ENCODE measurements at places on chromosomes 7 and 10. TPM values are rescaled to one million over a fixed set of nuclear protein-coding genes. Genes with fewer than 3 reads are reported as not detected.

Gene ST8SIA6
- 9.3 TPM for total RNA-seq

Gene GPR15LG
- total RNA-seq, result not detected

Gene SLC18A2
- total RNA-seq, result 0.16 TPM

Gene ARL5B
- 6.2 TPM for total RNA-seq

Gene ZNF679
- not detected for total RNA-seq

Gene STAG3
- total RNA-seq, result 0.51 TPM

Gene MCU
- 15.1 TPM for total RNA-seq

Gene VSTM4
- total RNA-seq, result 21.8 TPM

Gene MOSPD3
- total RNA-seq, result 9.3 TPM

Gene TSC22D4
- 50.3 TPM for total RNA-seq

Gene HTRA1
- total RNA-seq, result 41.6 TPM

Gene UMAD1
- total RNA-seq, result 13.3 TPM

Gene MALRD1
- 1.1 TPM for total RNA-seq

Gene HHEX
- 2.6 TPM for total RNA-seq

Gene CLEC5A
- 0.41 TPM for total RNA-seq

Gene GBX1
- total RNA-seq, result 2.4 TPM

Gene COL17A1
- 0.43 TPM for total RNA-seq

Gene CPXM2
- 4.6 TPM for total RNA-seq

Gene SUN3
- not detected for total RNA-seq

Gene CALD1
- 99.1 TPM for total RNA-seq

Gene CPA1
- not detected for total RNA-seq

Gene GTPBP10
- 24.8 TPM for total RNA-seq

Gene ACSL5
- 6.4 TPM for total RNA-seq

Gene RAB19
- not detected for total RNA-seq

Gene CCL26
- total RNA-seq, result not detected

Gene ACHE
- 0.73 TPM for total RNA-seq

Gene TES
- 21.2 TPM for total RNA-seq

Gene MMD2
- total RNA-seq, result not detected

Gene LIPF
- not detected for total RNA-seq

Gene OIT3
- total RNA-seq, result not detected

Gene PON1
- not detected for total RNA-seq

Gene KEL
- 0.62 TPM for total RNA-seq

Gene AKR1B1
- 232 TPM for total RNA-seq

Gene LLCFC1
- not detected for total RNA-seq

Gene CLIP2
- total RNA-seq, result 7.5 TPM

Data from Right ventricle myocardium inferior (tissue), 1 donor.